CD4-positive, alpha-beta T cell (primary cell): ENCODE measurements at places on chromosomes 7 and 10.

DNA sequence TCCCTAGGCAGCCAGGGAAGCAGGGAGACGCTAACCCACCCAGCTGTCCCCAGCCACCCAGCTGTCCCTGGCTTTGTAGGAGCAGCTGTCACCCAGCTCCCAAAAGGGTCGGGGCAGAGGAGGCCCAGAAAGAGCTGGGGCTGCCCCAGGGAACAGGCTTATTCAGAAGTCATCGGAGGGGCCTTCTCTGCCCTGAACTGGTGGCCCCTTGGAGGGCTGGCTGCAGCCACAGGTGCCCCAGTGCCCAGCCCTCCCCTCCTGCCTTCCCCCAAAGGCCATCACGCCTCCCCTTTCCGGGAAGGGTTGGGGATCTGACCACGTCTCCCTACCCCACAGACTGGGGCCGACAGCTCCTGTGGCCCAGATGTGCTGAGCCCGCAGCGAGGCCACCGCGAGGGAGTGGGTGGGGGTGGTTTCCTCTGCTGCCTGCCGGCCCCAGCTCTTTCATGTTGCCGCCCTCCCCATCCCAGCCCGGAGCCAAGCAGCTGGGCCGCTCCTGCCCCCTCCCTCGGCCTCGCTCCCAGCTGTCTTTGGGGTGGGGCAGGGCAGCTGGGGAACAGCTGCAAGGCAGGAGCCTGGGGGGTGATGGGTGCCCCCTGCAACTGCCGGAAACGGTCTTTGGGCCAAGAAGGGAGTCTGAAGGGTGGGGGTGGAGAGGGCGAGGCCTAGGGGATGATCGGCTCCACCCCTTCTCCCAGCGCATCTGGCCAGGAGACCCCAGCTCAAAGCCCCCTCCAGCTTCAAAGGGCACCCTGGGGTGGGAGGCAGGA lies 16.8 kb downstream of the TRIM8 start:
- DNase-seq, result peak; percentile 46

- no peak for DNase-seq
These were observed 18.0 kb downstream of the SLC25A13 start for GRCh38 chr7:96303686-96304443.

GRCh38 chr10:96496281-96496925 lies 17.3 kb downstream of the TLL2 start:
- DNase-seq, result no peak

DNA sequence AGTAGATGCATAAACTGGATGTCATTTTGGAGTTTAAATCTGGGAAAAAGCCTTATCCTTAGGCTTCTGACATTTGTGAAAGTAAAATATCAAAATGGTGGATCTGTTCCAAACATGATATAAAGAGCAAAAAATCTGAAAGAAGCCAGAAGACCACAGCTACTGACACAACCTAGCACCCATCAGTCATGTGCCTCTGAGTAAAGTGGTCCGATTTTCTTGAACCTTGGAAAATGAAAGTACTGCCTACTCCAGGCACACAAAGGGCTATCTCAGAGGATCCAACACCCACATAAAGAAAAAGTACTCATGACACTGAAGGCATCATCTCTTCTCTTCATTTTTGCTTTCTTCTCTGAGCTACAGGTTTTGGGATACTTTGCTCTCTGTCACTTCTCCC lies 150.7 kb downstream of the KMT2E start:
- DNase-seq, result no peak

- no peak for DNase-seq
These were observed 71.2 kb downstream of the ARHGAP21 start for GRCh38 chr10:24652381-24652957.

GRCh38 chr10:126536148-126536547 lies 134.3 kb downstream of the C10orf90 start:
- DNase-seq, result no peak

GRCh38 chr7:157824011-157824818 lies 487.4 kb downstream of the DNAJB6 start:
- no peak for DNase-seq

- no peak for DNase-seq
These were observed 17.6 kb downstream of the SUN3 start for GRCh38 chr7:48011323-48011722.

GRCh38 chr10:75239096-75239790 lies 3.5 kb upstream of the COMTD1 start:
- no peak for DNase-seq

DNA sequence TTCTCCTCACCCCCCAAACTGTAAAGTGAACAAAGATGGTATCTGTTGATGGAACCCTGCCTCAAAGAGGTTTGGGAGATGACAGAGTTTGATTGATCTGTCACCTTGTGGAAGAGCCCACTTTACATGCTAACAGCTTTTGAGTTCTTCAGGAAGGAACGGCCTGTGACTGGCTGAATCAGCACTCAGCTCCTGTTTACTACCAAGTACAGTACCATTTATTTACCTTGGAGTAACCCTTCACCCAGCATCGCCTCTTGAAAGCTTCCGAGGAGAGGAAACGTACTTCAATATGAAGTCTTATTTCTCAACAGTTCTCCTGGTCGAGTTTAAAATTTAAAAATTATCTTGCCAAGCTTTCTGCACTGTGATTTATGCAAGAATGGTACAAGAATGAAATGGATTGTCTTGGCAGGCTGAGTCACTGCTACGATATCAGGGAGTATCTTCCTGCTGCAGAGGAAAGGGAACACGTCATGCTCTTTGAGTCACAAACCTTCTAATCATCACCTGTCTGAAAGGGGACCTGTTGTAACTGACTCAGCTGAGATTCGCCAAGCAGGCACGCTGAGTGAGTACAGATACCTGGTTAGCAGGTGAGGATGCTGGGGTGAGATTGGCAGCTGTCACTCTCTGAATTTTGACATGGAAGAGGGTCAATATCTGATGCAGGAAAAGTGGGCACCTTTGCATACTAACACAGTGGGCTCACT lies 30.1 kb downstream of the KLF6 start:
- DNase-seq, result no peak

DNA sequence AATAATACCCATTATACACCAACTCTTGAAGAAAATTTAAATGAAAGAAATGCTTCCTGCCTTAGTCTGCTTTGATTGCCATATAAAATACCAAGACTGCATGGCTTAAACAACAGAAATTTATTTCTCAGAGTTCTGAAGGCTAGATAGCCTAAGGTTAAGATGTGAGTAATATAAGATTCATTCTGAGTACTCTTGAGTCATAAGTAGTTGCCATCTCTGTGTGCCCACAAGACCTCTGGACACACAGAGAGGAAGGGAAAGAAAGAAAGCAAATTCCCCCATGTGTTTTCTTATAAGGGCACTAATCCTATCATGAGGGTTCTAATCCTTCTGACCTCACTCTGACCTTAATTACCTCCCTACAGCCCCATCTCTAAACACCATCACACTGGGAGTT lies 201.2 kb downstream of the PTN start:
- DNase-seq, result no peak

DNA sequence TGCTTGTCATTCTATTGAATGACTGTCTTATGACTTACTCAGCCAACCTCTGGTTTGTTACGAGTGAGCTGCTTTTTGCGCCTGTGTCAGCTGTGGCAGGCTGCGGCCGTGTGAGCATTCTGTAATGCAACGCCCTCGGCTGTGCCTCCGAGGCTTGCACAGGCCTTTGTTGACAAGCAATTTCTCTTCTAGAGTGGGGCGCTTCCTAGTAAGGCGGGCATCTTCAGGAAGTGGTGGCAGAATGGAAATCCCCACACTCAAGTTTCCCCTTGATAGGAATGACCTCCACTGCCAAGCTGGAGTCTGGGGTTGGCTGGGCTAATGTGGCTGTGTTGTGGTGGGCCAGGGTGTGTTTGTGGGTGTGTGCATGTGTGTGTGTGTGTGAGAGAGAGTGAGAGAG lies 20.2 kb upstream of the TMEM178B start:
- peak; percentile 34 for DNase-seq

- no peak for DNase-seq
These were observed 19.2 kb downstream of the SHH start for GRCh38 chr7:155792999-155793560.

- DNase-seq, result no peak
These were observed 66.2 kb downstream of the COL13A1 start for GRCh38 chr10:69867699-69868558.
